ENCODE measurements at places on chromosomes 1 and 21. TPM values are rescaled to one million over a fixed set of nuclear protein-coding genes. Genes with fewer than 3 reads are reported as not detected.

DNA sequence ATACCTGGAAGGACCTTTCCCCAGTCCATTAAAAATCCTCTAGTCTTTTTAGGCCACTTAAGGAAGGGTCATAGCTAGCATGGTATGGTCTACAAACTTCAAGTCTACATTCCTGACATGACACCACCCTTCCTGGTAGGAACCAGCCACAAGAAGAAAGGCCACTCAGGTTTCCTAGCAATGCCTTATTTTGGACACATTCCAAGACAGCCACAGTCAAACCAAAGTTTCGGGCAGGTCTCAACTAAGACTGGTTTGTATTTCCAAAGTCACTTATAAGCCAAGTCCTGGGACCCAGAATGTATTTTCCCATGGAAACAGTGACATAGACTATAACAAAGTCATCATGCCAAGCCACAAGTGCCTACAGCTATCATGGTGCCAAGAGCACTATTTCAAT is 50.6 kb upstream of the SLC44A3 start:
- no peak for DNase-seq

DNA sequence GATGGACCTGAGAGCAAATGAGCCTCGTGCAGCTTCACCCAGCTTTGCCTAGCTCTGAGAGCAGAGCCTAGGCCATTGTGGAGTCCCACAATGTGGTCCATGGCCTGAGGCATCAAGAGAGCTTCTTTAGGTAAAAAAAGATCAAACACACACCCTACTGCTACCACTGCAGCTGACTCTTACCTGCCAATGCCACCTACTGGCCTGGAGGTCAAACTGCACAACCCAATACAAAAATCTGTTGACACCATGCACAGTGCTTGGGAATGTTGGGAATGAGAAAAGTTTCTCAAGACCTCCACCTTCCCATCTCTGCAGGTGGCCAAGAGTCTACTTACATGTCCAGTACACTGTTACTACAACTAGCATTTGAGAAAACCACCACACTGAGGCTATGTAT is 60.6 kb downstream of the UCHL5 start:
- no peak for DNase-seq

GRCh38 chr1:207030522-207031009 is 2.0 kb downstream of the C1orf116 start:
- no peak for DNase-seq

FAM163A gene
- 0.16 TPM for polyA plus RNA-seq
